CD4-positive, alpha-beta T cell treated with Interleukin-21 for 1 hour (primary cell): ENCODE measurements at places on chromosomes 3 and 15.

DNA sequence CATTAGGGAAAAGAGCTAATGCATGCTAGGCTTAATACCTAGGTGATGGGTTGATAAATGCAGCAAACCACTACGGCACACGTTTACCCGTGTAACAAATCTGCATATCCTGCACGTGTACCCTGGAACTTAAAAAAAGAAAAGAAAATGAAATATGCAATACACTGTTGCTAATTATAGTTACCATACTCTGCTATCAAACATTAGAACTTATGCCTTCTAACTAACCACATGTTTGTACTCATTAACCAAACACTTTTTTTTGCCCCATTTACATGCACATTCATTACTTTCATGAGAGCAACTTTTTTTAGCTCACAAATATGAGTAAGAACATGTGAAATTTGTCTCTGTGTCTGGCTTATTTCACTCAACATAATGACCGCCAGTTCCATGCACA is 253.1 kb downstream of the CGGBP1 start:
- no peak for DNase-seq

DNA sequence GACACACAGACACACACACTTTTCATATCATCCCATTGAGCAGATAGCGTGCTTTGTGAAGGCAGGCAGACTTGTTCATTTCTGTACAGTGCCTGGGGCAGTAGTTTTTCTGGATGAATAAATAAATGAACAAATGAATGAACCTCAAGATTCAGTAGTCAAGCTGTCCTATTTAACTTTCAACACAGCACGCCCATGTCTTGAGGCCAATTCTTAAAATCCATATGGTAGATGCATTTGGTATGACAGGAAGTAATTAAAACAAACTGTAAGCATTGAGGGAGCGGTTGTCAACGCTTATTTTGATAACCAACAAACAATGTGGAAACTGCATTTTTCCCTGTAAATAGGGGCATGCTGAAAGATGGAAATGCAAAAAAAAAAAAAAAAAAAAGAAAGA is 80.0 kb upstream of the BNC1 start:
- no peak for DNase-seq

GRCh38 chr3:108346301-108347227 is 50.2 kb downstream of the HHLA2 start:
- no peak for DNase-seq

DNA sequence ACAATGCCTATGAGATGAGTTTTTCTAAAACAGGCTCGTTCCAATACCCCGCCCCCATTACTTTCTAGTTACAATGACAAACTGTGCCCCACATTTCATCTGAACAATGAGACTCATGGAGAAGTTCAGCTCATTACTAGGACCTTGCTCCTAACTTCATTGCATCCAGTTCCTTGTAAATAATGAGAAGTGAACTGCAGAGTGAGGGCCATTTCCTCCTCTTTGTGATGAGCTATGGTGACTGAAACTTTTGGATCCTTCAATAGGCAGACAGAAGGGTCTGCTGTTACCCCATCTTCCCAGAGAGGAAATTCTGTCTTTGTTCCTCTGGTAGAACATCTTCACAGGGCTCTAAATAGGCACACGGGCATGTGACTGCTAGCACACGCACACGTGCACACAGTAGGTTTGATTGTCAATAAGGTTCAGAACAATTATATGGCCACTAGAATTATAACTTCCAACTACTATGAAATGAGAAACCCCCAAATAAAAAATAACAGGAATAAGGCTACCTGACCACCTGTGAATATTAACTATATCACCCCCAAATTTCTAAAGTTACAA is 51.8 kb downstream of the SERP1 start:
- DNase-seq: no peak

- no peak for DNase-seq
These were observed 35.9 kb upstream of the CEMIP start for GRCh38 chr15:80743189-80743833.

GRCh38 chr15:95512906-95513305 is 817.6 kb upstream of the NR2F2 start:
- DNase-seq: no peak

DNA sequence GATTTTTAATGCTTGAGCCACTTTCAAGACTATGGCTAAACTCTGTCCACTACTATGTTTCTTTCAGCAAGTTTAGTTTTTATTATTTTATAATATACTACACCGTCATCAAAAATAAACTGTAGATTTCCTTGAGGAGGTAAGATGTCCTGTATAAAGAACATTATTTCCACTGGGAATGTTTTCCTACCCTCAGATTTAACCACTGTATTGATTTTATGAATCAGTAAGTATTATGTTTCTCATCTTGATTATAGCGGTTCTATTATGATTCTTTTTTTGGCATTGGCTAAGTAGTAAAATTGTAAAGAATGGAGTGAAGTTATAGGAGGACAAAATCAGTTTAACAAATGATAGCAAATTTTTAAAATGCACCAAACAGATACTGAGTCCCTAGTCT is 44.4 kb downstream of the ADAM10 start:
- DNase-seq: no peak

DNA sequence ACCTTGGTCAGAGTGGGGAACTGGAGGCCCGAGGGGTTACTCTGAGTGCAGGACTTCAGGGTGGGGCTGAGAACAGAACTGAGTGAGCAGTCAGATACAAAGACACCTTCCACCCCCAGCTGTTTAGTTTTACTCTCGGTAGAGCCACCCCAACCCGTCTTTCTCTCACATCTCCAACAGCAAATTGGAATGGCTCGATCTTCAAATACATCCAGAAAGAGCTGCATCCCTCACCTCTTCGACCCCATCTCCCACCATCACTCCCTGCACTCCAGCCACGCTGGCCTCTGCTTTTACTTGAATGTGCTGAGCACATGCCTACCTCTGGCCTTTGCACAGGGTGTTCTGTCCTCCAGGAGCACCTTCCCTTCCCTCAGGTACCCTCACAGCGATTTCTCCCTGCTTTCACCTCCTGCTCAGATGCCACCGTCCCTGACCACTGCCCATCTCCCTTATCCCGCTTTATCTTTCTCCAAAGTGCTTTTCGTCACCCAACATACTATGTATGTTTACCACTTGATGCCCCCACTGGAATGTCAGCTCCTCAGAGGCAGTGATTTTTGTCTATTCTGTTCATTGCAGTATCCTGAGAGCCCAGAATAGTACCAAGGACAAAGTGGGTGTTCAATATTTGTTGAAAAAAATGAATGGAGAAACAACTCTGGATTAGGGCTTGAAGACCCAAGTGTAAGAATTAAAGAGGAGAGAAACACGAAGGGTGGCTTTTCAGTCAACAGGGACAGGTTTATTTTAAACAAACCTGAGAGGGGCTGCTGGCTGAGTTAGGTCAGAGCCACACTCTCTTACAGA is 4.4 kb downstream of the CHCHD4 start:
- DNase-seq: no peak

GRCh38 chr3:54877730-54878129 is 50.1 kb downstream of the LRTM1 start:
- DNase-seq: no peak

- DNase-seq: peak; percentile 19
These were observed 883 bp downstream of the MAGEF1 start for GRCh38 chr3:184710870-184711492.

GRCh38 chr3:154666542-154666941 is 236.6 kb upstream of the GPR149 start:
- no peak for DNase-seq

GRCh38 chr3:50120364-50121071 is 31.8 kb downstream of the RBM5 start:
- no peak for DNase-seq

- no peak for DNase-seq
These were observed 14.9 kb downstream of the IP6K1 start for GRCh38 chr3:49771340-49771938.

DNA sequence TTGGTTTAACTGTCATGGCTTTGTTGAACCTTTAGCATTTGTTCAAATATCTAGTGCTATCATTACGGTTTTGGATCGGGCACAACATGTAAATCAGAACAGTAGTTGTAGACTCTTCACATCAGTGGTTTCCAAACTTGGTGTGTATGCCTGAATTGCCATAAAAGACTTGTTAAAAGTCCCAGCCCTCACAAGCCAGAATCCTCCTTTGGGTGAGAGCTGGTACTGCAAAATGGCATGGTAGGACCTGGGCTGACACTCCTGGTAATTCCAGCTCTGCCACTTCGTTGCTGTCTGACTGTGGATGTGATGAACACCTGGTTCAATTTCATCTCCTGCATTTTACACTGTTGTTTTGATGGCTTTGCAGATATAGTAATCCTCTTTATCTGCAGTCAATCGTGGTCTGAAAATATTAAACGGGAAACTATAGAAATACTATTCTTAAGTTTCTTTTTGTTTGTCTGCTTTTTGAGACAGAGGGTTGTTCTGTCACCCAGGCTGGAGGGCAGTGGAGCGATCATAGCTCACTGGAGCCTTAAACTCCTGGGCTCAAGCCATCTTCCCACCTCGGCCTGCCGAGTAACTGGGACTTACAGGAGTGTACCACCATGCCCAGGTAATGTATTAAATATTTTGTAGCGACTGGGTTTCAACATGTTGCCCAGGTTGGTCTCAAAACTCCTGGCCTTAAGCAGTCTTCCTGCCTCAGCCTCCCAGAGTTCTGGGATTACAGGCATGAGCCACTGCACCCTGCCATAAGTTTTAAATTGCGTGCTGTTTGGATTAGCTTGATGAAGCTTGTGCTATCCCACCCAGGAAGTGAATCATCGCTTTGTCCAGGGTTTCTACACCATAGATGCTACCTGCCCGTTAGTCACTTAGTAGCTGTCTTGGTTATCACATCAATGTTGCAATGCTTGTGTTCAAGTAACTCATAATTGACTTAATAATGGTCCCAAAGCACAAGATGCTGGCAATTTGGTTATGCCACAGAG is 61.6 kb downstream of the RAB7A start:
- peak; percentile 57 for DNase-seq

- no peak for DNase-seq
These were observed 1.2 kb downstream of the HRH1 start for GRCh38 chr3:11155341-11156025.

DNA sequence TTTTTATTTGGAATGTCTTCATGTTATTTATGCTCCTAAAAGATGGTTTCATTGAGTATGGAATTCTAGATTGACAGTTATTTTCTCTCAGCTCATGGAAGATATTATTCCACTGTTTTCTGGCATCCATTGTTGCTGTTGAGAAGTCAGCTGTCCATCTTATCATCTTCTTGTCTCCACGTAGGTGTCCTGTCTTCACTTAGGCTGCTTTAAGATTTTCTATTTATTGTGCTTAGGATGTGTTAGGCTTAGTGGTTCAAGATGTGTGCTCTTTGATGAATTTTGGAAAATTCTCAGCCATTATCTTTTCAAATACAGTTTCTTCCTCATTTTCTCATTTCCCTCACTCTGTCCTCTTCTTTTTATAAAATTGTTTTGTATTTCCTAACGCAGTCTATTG is 52.0 kb downstream of the SNRK start:
- DNase-seq: no peak

- DNase-seq: no peak
These were observed 1178.0 kb downstream of the ROBO1 start for GRCh38 chr3:78589778-78590177.

GRCh38 chr3:50617096-50617791 is at the start of gene MAPKAPK3:
MAPKAPK3 (plus strand) TSS chr3:50617151; CDS start chr3:50617566, 415 bp downstream.
- peak; percentile 40 for DNase-seq

DNA sequence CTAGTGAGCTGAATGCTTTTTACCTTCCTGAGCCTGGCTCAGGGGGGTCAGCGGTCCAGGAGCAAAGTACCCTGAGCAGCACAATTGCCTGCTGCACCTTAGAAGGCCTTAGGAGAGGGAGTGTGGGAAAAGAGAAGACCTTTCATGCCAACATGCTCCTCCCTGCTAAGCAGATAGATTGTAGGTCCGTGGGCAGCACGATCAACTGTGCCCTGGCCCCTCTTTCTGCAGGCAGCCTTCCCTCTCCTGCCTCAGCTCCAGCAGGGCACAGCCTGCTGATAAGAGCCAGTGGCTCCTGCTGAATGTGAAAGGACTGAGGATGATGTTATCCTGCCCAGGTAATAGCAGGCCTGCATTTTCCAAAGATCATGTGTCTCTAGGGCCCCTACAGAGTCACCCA is 4.1 kb downstream of the CORO2B start:
- no peak for DNase-seq

GRCh38 chr15:77855871-77856270 is 221.6 kb downstream of the TBC1D2B start:
- DNase-seq: no peak

- DNase-seq: no peak
These were observed 8.8 kb upstream of the TM4SF1 start for GRCh38 chr3:149386299-149386606.

DNA sequence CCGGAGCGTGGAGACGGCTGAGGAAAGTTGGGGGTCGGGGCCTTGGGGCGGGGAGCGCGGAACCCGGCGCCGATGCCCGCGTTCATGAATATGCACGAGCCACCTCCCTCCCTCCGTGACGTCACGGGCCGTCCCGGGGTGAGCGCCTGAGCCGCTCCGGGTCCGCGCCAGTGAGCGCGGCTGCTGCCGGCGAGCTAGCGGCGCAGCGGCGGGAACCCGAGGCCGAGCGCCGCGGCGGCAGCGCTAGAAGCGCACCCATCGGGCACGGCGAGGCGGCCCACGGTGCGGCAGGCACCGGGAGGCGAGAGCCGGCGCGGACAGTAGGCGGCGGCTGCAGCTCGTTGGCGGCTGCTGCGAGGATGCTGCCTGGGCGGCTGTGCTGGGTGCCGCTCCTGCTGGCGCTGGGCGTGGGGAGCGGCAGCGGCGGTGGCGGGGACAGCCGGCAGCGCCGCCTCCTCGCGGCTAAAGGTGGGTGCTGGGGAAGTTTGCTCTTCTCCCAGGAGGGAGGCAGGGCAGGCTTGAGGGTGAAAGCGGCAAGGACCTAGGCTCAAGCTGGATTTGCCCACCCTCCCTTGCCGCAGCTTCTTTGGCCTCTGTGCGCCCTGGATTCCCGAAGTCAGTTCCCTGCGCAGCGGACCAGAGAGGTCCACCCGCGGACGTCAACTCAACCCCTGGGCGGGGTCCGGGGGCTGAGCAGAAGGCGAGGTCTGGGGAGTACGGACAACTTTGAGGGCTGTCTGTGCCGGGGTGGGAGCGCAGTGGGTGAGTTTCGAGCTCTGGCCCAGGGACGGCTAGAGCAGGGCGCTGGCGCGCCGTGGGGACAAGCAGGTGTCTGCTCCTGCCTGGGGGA is at the start of gene CLSTN2:
CLSTN2 (plus strand) TSS at position 170 of the 850 bp plus-strand sequence.
- no peak for DNase-seq

DNA sequence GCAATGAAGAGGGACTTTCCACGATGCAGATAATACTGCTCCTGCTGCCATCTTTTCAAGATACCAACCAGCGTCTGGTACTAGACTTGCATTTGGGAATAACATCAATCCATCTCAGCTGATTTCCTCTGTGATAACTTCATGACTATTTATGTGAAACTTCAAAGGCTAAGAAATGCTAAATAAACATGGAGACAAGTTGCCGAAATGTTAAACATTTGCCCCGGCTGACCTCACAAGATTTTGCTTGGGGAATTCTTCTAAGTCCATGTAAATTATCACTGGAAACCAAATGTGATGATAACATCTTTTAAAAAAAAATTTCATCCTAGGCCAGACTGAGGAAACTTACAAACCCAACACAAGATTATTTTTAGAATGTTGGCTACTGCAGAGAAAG is 185.8 kb upstream of the PRICKLE2 start:
- no peak for DNase-seq
